Smooth muscle cell of the umbilical artery (primary cell): ENCODE measurements at places on chromosomes 11 and 22. TPM values are rescaled to one million over a fixed set of nuclear protein-coding genes. Genes with fewer than 3 reads are reported as not detected.

The SCGB1A1 gene
- total RNA-seq, result not detected in 2 replicates

The SLC15A3 gene
- 4.0 and 5.6 TPM in 2 replicates for total RNA-seq

The ASPHD2 gene
- total RNA-seq, result 2.1 and 2.3 TPM in 2 replicates

The C11orf97 gene
- not detected in 2 replicates for total RNA-seq

The CARD18 gene
- not detected in 2 replicates for total RNA-seq

The GPHA2 gene
- total RNA-seq, result not detected in 2 replicates

The DBX1 gene
- not detected in 2 replicates for total RNA-seq

The NOX4 gene
- 4.2 and 9.5 TPM in 2 replicates for total RNA-seq

The DUSP8 gene
- 0.59 and 1.3 TPM in 2 replicates for total RNA-seq

The OR51B4 gene
- total RNA-seq, result not detected in 2 replicates

The RSF1 gene
- 43.4 and 58.3 TPM in 2 replicates for total RNA-seq

The IGLL5 gene
- total RNA-seq, result not detected in 2 replicates
